ENCODE measurements at places on chromosomes 6 and 20.

GRCh38 chr6:40268614-40269013, 318.6 kb downstream of the LRFN2 start:
- no peak for DNase-seq

DNA sequence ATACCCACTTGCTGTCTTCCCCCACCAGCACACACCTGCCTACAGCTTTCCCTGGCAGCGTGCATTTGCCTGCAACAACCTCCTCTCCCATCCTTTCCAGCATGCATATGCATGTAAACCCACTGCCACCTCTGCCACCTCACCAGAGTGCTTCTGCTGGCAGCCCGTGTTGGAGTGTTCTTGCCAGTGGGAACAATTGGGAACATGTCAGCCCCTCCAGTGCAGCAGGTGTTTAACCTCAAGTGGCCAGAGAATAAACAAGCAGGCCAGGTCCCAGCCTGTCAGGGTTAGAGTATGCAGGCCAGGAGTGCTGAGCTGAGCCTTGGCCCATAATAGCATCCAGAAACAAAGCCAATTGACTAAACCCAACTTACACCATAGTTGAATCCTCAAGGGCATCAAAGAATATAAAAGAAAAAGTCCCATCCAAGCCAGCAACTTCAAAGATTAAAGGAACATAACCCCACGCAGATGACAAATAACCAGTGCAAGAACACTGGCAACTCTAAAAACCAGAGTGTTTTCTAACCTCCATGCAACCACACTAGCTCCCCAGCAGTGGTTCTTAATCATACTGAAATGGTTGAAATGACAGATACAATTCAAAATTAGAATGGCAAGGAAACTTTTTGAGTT, 1212.1 kb upstream of the CITED2 start:
- DNase-seq, result no peak

DNA sequence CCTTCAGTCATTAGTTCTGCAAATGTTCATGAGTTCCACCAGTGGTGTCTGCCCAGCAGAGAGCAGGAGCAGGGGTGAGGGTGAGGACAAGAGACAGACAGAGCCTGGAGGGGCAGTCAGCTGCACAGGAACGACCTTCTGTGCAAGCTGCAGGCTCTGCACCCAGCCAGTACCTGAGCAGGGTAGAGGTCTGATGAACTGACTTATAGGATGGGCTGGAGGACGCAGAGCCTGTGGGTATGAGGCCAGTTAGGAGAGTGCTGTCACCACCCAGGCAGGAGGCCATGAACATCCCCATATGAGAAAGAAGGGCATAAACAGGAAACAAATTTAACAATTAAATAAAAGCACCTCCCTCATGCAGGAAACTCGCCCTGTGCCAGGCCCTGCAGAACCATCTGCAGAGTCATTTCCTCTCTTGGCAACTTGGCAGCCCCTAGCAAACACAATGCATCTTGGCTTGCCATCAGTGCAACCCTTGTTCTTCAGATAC, 17.9 kb downstream of the C6orf15 start:
- no peak for DNase-seq

DNA sequence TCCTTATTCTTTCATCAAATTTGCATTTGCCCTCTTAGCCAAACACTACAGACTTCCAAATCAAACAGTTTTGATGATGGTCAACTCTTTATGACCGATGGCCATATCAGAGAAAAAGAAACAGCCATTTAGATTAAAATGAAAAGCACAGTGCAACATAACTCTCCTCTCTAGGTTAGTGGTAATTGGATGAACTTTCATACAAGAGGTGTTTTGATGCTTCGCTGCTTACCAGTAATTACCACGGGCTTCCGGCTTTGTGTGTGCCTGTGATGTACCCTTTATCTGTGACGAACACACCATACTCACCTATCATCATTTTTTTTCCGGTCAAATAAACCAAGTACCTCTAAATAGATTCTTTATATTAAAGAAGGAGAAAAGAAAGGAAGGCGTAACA, 181.8 kb downstream of the FOXA2 start:
- DNase-seq, result no peak

GRCh38 chr6:10406556-10406955, 8.3 kb downstream of the TFAP2A start:
- no peak for DNase-seq

- DNase-seq, result no peak
These were observed 50.8 kb upstream of the MLN start for GRCh38 chr6:33854572-33855030.

DNA sequence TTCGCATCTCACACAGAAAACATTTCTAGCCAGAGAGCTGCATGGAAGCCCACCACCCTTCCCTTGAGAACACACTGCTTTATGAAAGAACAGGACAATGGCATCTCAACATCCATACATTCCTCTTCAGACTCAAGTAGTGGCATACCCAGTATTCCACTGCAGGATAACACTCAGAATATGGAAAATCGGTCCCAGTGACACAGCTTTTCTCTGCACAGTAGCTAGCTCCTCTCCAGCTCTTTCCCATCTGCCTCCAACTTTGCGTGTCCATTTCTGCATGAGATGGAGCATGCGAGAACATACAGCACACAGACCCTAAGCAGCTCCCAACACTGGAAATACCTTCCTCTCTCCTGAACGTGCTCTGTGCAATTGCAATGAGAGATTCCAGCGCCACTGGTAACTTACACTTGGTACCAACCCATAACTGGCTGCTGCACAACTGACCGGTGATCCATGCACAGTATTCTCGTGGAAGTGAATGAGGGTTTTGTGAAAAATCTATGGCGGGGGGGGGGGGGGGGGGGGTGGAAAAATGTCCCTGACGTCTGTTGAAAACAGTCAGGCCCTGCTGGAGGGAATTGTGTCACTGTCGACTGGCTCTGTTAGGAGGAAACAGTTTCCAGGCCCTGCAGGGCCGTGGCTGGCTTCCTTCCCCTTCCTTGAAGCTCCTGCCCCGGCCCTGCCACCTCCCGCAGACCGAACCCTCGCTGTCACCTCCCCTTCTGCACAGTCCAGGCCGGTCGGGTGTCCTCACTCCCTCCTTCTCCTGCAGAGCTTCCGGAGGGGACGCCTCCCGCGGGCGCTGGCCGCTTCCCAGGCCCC, 265.9 kb upstream of the QKI start:
- DNase-seq, result no peak
